Activated CD4-positive, alpha-beta T cell treated with anti-CD3 and anti-CD28 coated beads, Interleukin-2, Interleukin-6, amounts not matched to agents 100 ng/mL and 50 ng/mL, durations not matched to agents 16 hours and 8 hours (primary cell): ENCODE measurements at places on chromosomes 5 and 9.

- no peak for DNase-seq
Observed at GRCh38 chr5:16740066-16740810, 123.4 kb upstream of the RETREG1 start.

DNA sequence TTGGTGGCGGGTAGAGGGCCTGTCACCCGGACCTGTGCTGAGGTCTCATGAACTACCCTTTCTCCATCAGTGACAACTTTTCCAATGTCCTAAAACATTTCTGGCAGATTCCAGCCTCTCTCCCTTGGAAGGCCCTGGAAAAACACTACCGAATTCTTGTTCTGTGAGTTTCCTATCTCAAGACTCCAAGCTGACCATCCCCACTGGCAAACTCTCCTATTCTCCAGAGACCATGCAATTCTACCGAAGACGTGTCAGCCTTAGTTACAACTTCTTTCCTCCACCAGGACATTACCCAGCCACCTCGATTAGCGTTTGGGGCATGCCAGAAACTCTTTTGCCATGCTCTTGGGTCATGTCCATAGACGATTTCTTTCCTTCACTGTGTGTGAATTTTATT is 26.8 kb upstream of the GABRP start:
- no peak for DNase-seq

- DNase-seq = no peak
Observed at GRCh38 chr9:81979196-81979595, 9.4 kb upstream of the SPATA31D1 start.

- DNase-seq = no peak
Observed at GRCh38 chr5:132595624-132596023, 38.8 kb downstream of the RAD50 start.
